Posterior cingulate gyrus (tissue), 11 donors: ENCODE measurements at places on chromosomes 16 and 17.

DNA sequence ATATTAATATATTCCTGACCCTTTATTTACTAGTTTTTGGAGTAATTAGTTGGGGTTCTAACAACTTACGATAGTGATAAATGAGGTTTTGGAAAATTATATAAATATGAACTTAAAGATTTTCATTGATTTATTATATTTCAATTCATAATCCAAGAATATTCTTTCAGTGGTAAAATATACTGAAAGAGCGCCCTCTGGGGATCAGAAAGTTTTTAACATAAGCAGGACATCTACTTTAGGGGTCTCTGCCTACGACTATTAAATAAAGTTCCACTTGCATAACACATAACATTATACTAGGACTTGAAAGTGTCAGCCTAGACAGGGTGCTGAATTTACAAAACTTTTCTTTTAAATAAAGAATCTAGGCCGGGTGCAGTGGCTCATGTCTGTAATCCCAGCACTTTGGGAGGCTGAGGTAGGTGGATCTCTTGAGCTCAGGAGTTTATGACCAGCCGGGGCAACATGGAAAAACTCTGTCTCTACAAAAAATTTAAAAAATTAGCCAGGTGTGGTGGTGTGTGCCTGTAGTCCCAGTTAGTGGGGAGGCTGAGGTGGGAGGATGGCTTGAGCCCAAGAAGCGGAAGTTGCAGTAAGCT lies 15.6 kb downstream of the RFWD3 start:
- no peak for DNase-seq

DNA sequence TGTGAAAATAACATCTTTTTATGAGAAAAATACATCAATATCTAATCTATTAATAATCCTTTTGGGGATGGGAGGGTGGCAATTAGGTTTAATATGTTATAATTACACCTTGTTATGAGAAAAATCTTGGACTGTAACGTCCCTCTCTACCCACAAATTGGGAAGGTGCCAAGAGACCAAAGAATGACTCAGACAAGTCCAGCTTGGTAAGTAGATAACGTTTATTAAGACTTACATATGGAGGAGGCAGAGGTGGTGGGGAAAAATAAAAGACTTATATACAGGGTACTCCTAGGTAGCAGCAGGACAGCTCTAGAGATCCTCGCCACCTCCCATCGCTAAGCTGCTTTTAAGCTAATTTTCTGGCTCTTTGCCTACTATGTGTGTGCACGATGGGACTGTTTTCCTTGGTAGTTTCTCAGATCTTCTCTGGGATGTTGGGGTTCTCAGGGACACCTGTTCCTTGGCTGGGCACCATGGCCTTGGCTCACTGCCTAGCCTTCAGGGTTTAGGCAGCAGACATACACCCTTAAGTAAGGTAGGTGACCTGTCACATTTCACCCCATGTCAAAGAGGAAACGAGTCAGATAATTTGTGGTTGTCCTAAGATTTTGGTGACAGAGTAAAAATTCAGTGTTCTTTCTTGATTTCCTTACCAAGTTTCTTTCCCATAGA lies 31.5 kb downstream of the RBL2 start:
- no peak for DNase-seq

DNA sequence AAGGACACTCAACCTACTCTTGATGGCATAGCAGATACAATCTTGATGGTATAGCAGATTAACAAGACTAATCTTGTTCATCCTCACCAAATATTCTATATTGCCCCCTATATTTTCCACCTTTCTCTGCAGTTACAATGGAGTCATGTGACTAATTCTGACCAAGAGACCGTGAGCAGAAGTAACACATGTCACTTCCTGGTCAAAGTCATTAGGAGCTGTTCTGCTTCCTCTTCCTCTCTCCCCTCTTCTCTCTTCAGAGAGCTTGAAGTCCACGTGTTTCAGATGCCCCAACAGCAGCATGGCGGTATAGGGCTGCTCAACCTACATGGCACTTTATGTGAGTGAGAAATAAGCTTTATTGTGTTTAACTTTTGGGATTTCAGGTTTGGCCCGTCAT lies 55.3 kb upstream of the ERCC4 start:
- DNase-seq = no peak

GRCh38 chr16:9545522-9546437 lies 454.3 kb downstream of the HAPSTR1 start:
- no peak for DNase-seq

GRCh38 chr17:60102632-60103096 lies 23.9 kb upstream of the HEATR6 start:
- DNase-seq = peak; percentile 43

- DNase-seq = peak; percentile 96
These were observed at the start of gene NME1 for GRCh38 chr17:51153210-51154072. TSS of gene NME1 (plus strand) at chr17:51153559. CDS start at chr17:51155655, 2,096 bp downstream.

- no peak for DNase-seq
These were observed 28.6 kb upstream of the PAFAH1B1 start for GRCh38 chr17:2564877-2565276.

DNA sequence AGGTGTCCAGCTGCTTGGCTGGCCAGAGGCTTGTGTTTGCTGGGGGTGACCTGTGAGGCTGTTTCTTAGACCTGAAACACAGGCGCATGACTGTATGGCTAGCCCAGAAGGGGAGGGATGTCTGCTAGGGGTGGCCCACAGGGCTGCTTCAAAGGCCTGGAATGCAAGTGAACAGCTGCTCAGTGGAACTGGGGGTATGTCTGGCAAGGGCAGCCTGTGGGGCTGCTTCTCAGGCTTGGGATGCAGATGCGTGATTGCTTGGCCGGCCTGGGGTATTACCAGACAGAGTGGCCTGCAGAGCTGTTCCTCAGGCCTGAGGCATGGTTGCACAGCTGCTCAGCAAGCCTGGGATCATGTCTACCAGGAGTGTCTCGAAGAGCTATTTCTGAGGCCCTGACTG lies 20.5 kb downstream of the TANC2 start:
- no peak for DNase-seq

DNA sequence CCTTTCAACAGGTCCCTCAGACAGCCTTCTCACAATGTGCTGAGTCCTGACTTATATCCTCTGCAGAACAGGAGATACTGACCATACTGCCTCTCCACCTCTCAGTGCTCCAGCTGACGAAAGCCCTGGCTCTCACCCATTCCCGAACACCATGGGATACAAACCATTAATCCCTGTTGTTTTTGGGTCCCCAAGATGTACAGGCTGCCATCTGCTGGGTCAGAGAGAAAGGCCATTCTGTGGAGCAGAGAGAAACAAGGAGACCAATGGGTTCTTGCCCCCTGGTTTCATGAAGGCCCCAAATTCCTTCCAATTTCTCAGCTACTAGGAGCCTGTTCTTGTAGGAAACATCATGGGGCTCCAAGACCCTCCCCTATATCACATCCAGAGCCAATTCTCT lies 3.0 kb downstream of the ERN2 start:
- DNase-seq = no peak

- DNase-seq = no peak
These were observed 29.9 kb downstream of the NKD1 start for GRCh38 chr16:50578137-50578536.

DNA sequence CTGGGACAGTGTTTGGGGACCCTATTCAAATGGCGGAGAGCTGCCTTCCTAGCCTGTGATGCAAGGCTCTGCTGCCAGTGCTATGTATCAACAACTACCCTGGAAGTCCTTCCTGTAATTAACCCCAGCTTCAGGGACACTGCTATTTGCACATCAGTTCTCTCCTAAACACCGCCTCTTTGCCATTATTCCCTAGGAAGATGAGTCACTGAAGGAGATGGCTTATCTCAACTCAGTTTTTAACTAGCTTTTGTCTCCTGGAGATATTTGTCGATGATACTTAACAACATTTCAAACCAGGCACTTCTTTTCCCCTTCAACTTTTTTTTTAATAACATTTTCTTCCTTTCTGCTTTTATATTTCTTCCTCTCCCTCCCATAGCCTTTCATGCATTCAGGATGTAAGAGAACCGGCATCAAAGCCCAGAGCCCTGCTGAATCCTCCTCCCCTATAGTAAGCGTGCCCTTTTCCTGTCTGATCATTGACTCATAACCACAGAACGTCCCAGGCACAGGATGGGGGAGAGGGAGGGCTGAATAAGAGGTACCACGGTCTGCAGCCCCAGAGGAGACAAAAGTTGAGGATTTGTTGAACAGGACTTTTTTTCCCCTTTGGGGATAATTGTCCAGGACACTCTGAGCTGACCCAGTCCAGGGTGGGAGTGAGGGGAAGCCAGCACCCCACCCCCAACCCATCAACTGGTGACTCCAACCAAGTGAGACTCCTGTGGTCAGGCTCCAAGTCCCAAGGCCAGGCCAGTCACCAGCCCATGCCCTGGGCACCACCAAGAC lies 387.8 kb upstream of the SALL1 start:
- no peak for DNase-seq

- DNase-seq = no peak
These were observed 32.7 kb downstream of the TNFRSF13B start for GRCh38 chr17:16939208-16939576.

DNA sequence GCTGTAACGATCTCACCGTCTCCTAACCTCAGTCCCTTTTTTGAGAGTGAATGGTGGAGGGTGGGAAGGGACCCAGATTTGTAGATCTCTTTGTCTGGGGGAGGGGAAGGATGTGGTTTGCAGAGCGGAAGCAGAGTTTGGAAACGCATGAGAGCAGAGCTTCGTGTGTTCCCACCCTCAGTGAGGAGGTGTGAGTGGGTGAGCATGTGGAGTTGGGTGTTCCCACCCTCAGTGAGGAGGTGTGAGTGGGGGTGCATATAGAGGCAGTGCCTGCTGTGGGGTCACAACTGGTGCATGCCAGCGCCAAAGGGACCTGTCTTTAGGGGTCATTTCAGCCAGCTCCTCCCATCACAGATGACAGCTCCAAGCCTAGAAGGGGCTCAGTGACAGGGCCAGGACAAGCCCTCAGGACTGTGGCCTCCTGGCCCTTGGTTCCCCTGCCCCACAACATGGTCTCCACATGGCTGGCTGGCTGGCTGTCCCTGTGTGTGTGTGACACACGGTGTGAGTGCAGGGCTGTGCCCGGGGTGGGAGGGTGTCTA lies 1.8 kb upstream of the CISD3 start:
- no peak for DNase-seq

DNA sequence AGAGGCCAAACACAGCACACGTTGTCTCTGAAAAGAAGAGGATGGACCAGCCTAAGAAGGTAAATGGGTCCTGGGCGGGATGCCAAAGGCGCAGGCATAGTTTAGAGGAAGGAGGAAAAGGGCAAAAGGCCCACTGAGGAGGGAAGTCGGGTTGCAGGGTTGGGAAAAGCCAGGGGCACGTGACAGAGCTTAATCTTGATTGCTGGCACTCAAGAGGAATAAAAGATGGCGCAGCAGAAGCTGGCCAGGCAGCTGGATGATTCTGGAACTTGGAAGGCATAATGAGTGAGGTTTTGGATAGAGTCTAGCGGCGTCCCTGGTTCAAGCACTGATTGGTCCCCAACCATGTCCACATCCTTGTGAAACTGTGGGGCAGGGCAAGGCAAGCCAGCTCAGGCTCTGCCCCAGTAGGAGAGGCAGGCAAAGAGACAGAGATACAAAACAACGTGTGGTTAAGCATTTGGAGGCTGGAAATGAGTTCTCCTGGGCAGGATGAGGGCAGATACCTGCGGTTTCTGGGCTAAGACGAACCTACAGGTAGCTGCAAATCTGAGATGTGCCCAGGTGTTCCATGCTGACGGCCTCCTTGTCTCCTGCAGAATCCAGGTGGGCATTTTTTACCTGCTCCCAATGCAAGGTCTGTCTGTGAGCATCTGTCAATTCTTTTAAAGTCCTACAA lies 52.7 kb upstream of the CIBAR2 start:
- DNase-seq = peak; percentile 57

DNA sequence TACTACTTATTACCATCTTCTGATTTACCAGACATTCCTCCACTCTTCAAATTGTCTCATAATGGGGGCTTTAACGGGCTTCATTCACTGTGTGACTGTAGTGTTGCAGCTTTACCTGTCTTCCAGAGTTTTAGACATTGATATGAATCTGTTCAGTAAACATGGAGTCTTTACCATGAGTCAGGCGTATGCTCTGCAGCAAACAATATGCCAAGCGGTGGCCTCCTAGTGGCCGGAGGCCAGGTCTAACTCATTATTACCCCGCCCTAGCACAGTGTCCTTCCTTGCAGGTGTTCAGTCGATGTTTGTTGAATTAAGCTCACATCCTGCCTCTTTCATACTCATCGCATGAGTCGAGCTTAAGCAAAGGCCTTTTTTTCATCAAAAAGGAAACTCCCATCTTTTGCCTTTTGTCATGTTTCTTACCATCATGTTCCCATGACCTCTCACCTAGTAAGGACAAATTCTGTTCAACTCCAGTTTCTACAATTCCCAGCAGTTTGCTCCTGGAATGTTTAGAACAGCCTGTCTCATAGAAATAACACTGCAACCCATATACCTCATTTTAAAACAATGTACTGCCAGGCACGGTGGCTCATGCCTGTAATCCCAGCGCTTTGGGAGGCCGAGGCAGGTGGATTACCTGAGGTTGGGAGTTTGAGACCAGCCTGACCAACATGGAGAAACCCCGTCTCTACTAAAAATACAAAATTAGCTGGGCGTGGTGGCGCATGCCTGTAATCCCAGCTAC lies 39.4 kb downstream of the TUBD1 start:
- no peak for DNase-seq

GRCh38 chr16:10744370-10745030 lies 858 bp downstream of the NUBP1 start:
- no peak for DNase-seq

DNA sequence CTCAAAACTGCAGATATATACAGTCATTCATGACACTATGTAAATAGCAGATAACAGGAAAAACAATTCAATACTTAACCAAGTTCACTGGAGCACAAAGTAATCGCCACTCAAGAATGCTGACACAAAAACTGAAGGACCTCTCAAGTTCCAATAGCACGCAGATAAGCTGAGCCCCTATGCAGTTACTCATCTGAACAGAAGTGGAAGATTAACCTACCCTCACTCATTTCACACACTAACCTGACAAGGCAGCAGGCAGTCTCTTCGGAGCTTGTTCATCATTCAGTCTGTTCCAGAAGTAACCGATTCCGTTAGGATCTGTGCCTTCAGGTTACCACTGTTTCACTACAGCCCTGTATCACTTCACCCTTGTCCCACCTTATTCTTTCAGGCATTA lies 6.0 kb downstream of the HELZ start:
- DNase-seq = no peak

DNA sequence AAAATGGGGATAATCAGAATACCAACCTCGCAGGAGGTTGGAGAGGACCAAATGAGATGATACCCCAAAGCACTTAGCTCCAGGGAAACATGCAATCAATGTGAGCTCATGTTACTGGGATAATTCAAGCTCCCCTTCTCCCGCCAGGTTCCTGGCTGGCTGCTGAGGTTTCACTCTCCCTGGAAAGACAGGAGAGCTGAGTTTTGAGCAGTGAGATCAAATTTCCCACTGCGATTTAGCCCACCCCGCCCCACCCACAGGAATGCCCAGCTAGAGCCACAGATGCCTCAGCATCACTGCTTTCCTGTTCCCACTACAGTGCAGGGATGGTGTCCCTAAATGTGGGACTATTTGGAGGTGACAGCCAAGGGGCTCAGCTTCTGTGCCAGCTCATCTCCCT lies 56.7 kb downstream of the ZNF423 start:
- DNase-seq = no peak

DNA sequence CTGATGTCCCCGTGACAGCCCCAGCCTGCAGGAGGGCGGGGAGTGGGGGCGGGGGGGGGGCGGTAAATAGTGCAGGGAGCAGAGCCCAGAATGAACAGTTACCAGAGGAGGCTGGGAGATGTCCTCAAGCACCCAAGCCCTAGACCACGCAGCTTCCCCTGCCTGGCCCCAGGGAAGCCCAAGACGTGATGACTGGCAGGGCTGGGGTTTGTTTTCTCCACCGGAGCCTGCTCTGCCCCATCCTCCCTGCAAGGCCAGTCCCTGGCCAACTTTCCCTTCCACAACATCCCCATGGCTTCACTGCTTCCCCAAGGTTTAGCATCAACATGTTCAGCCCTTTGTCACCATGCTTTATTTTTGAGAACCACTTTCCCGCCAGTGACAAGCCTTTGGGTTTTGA lies 1.4 kb upstream of the BEAN1 start:
- DNase-seq = no peak
